Activated CD8-positive, alpha-beta T cell treated with anti-CD3 and anti-CD28 coated beads for 36 hours (primary cell): ENCODE measurements at places on chromosomes 2 and 18. TPM values are rescaled to one million over a fixed set of nuclear protein-coding genes. Genes with fewer than 3 reads are reported as not detected.

Gene COL4A3
- not detected for total RNA-seq

DNA sequence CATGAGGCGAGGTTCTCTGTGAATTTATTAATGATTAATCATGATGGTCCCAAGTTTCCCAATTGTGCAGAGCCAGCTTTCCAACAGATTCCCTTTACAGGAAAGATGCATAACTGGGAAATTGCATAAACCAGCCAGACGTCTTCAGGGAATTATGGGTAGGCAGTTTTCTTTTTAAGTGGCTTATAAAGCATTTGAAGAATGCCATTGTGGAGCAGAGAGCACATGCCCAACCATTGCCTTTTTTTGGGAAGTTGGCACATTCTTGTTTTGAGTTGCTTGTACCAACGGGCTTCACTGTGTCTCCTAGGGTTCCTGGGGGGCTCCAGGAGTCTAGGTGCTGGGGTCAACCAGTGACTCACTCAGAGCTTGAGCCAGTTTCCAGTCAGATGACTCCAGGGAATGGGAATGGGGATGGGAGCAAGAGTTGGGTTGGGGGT lies 231.7 kb upstream of the FOSL2 start:
- no peak for DNase-seq

DNA sequence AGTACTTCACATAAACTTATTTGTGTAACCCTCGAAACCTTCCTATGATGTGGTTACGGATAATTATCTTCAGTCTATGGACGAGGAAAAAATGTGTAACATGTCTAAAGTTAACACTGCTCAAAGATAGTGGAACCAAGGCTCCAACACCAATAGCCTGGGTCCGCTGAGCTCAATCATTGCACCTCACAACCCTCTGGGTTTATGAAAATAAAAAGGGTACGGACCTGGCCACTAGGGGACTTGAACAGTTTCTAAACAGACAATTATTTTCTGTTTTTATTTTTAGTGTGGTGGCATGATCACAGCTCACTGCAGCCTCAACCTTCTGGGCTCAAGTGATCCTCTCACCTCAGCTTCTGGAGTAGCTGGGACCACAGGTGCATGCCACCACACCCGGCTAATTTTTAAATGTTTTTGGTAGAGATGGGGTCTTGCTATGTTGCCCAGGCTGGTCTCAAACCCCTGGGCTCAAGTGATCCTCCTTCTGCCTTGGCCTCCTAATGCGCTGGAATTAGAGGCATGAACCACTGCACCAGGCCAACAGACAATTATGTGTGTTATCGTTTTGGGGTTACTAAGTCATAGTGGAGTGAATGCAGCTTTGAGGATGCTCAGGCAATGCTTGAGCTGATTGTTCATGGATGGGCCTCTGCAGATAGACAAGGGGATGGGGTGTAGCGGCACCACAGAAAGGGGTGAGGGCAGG lies 10.1 kb downstream of the CASP8 start:
- DNase-seq, result no peak

Gene STAT1
- 293 TPM for total RNA-seq

Gene RBKS
- total RNA-seq, result 8.9 TPM

DNA sequence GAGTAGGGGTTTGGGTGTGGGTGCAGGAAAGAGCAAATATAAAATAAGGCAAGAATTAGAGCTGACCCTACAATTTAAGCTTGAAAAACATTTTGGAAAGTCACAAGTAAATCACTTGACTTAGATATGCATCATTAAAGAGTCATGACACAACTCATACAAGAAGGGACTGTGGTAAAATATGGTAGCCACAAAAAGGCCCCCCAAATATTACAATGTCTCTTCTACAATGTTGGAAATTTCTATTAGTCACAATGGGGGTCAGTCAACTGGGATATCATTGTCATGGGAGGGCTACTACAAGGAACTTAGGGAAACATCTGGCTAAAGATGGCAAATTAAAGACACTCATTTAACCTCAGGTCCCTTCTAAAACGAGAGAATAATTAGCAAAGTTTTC lies 15.7 kb upstream of the SERPINB2 start:
- no peak for DNase-seq

DNA sequence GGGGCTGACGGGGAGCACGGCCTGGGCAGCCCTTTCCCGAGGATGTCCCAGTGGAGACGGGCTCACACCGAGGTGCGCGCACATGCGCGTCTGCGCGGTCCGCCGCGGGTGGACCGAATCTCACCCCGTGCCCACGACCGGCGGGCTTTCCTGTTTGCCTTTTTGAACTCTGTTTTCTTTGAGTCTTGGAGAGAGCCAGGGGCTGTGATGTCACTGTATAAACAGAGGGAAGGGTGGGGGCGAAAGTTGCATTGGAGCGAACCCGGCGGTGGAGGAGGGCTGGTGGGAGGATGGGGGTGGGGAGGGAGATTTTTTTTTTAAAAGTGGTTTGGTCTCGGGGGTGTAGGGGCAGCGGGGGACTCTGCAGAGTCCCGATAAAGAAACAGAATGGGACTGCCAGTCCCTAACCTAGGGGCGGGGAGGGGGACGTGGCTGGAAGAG lies 141.2 kb upstream of the CTAGE1 start:
- DNase-seq, result no peak

DNA sequence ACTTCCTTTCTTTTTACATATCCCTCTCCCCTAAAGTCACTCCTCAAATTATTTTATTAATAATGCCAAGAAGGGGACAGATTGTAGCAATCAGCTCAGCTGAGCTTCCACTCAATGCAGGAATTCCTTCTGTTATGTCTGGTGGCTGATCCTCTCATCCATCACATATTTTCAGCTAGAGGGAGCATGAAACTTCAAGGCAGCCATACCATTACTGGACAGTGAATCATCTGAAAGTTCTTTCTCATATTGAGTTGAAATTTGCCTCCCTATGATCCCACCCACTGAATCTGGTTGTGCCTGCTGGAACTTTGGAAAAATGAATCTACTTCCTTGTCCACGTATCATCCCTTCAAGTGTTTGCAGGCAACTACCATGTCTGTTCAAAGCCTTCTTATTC lies 11.2 kb downstream of the ZNF385B start:
- DNase-seq, result no peak

Gene CNNM3
- total RNA-seq, result 19.3 TPM

GRCh38 chr2:74891136-74891764 lies 57.3 kb downstream of the HK2 start:
- DNase-seq, result no peak

Gene EVX2
- not detected for total RNA-seq

GRCh38 chr2:64913357-64913869 lies 75.8 kb upstream of the SLC1A4 start:
- DNase-seq, result peak; percentile 53

DNA sequence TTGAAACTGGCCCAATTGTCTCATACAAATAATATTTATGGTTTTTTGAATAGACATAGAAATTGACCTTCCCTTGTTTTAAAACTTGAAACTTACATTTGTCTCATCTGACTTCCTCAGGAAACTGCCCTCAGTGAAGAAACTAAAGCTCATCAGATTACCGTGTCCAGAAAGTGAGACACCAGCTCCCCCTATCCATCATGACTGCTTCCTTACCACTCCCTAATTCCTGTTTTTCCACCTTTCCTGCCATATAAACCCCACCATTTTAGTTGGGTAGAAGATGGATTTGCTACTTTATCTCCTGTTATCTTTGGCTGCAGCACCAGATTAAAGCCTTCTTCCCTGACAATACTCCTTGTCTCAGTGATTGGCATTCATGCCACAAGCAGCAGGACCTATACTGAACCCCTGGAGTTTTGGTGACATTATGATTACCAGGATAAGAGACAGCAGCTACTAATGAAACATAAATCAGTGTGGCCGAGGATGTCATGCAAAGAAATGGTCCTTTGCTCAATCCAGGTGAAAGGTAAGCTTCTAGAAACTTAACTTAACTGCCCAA lies 1627.6 kb upstream of the ZEB2 start:
- DNase-seq, result no peak

DNA sequence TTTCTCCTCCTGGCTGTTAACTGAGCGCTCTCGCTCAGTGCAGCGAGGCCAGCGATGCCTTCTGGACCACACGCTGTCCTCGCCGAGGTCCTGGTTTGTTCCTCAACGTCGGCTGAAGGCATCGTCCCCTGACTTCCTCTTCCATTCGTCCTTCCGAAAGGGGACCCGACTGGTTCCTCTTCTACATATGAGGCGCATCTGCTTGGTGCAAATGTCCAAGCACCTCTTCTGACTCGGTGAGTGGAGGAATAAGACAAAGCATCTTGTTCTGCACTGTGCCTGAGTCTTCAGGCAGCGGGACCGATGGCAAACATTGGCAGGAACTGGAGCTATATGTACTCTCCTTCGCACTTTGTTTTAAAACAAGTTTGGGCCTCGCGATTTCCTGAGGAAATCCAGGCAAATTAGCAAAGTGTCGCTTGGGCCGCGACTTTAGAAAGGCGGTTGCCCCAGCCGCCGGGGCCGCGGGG lies 621 bp upstream of the KCNS3 start:
- peak; percentile 2 for DNase-seq

GRCh38 chr2:65960953-65961352 lies 474.0 kb upstream of the MEIS1 start:
- no peak for DNase-seq

Gene NEUROD1
- not detected for total RNA-seq

DNA sequence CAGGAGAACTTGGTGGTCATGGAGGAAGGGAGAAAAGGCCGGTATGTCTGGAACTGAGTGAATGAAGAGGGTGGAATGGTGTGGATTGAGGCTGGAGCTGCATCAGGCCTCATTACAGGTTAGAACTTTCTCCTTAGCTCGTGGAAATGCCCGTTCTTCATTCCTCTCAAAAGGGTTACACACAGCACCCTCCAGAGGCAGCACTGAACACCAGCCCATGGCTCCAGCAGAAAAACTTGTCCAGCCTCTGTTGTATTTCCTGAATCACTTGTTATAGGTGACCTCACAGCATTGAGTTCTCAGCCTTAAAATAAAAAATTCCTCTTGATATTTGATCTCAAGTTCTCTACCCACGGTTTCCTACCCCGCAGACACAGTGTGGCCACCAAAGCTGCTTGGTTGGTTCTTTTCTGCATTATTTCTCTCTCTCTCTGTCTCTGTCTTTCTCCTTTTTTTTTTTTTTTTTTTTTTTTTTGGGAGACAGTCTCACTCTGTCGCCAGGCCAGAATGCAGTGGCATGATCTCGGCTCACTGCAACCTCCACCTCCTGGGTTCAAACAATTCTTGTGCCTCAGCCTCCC lies 89.6 kb downstream of the ITGB1BP1 start:
- DNase-seq, result peak; percentile 19

Gene PAIP2B
- total RNA-seq, result 3.4 TPM

Gene OBSL1
- total RNA-seq, result 1.4 TPM

Gene FBXO41
- total RNA-seq, result 41.5 TPM

GRCh38 chr2:101464841-101465240 lies 10.1 kb downstream of the RFX8 start:
- DNase-seq, result no peak

Gene GALNT14
- 1.9 TPM for total RNA-seq

Gene TXNDC2
- total RNA-seq, result not detected

DNA sequence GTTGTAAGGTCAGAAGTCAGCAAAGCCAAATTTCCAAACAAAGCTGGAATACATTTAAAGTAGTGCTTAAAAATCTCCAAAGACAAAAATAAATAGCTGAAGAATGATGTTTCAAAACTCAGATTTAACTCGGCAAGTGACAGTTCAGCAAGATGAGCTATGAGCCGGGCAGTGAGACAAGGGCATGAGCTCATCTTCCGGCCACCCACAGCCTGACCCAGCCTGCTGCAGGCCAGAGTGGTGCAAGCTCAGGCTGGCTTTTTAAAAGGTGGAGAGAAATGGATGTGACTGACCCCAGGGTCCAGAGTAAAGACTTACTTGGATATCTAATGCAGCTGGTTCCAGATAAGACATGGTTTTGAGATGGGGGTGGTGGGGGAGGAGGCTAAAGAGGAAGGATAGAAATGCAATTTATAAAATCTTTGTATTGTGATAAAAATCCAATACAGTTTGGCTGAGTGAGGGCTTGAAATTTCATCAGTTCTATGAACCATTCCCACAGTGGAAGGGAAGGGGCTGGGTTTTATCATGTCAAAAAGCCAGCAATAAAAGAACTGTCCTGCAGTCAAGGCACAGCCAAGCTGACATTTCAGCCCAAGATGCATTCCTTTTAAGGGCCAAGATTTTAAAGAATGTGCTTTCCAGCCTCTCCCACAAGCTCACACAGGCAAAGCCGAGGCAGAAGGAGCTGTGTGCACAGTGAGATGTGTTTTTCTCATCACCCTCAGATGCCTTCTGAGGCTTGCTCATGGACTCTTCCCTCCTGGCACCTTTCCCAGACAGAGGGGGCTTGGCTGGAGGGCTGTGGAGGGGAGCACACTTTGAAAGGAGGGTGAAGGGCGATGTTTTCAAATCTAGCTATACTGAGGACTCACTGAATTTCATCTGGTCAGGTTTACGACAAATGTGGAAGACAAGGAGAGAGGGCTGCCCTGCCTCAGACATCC lies 97.9 kb upstream of the KLHL29 start:
- no peak for DNase-seq

DNA sequence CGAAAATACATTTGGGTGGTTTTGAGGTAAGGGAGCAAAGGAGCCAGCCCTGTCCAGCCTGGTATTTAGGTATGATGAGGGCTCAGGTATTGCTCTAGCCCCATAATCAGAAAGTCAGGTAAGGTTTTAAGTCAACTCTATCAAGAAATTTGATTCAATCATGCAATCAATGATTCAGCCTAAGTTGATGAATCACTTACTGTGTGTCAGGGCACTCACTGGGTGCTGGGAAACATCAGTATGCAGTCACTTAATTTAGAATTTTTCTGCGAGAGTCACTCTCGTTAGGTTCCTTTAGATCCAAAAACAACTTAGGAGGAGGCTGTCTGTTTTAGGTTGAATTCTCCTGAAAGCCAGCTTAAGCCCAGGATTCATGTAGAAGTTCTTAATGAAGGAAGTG lies 17.7 kb upstream of the SERPINB2 start:
- no peak for DNase-seq

Gene ABCA12
- total RNA-seq, result not detected

Gene SRD5A2
- not detected for total RNA-seq

DNA sequence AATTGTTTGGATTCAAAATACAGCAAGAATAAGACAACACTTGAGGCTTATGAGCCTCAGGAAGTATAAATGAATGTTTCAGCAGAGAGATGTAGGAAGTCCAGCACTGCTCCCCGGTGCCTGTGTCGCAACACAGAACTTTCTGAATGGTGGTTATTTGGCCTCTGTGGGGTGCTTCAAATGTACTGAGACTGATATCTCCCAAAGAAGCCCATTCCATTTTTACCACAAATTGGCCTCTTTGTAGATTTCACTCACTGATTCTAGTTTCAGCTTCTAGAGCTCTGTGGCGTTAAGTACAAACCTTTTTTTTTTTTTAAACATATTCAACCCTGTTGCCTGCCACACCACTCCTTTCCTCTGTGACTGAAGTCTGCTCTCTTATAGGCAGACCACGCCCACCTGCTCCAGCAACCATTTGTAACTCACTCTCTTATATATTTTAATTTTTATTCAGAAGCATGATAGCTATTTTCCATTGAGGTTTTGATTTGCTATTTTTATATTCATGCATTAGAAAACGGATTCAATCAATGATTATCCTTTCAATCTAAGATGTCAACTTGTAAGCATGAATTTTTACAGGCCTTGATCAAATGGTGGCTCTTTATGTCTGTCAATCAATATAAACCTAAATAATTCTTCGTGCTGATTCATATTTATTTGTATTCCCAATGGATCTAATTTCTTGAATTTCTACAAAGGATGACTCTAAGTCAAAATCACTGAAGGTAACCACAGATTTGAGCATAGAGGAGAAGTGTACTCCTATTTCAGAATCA lies 277.1 kb upstream of the CCDC68 start:
- no peak for DNase-seq
